ENCODE measurements at places on chromosomes 5 and 9. TPM values are rescaled to one million over a fixed set of nuclear protein-coding genes. Genes with fewer than 3 reads are reported as not detected.
A peak's percentile ranks its signal among the peaks of the same experiment; 100 is the strongest.

DNA sequence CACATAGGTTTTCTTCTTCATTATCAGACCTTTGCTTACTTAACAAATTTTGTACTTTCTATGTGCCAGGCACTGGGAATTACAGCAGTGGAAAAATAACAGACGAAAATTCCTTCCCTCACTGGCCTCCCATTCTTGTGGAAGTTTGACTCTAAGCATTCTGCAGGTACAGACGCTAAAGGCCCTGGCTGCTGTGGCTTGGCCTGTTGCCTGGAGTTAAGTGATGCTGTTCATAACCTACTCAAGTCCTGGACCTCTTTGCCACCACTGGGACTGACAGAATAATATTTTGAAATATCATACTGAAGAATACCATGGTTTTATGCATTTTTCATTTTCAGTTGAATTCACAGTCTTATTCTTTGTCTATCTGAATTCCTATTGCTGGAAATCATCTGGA lies 97.3 kb upstream of the SPATA31C2 start:
- no peaks in the 10 kb centered on the region for H3K27me3 ChIP-seq
- H3K36me3 ChIP-seq: no peaks in the 10 kb centered on the region
- DNase-seq: no peak
- no peaks in the 10 kb centered on the region for H3K4me1 ChIP-seq

DNA sequence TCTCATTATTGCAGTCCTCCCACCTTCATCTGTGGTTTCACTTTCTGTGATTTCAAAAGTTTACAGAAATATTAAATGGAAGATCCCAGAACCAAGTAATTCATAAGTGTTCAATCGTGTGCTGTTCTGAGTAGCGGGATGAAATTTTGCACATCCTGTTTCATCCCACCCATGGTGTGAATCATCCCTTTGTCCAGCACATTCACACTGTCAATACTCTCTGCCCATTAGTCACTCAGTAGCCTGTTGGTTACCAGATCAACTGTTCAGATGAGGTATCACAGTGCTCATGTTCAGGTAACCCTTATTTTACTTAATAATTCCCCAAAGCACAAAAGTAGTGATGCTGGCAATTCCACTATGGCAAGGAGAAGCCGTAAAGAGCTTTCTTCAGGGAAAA lies 26.8 kb downstream of the FAM81B start:
- DNase-seq: no peak
- no peaks in the 10 kb centered on the region for H3K4me1 ChIP-seq
- H3K4me3 ChIP-seq: no peak overlapping the region
- no peak overlapping the region for H3K27ac ChIP-seq
- H3K36me3 ChIP-seq: no peaks in the 10 kb centered on the region

The C1QTNF2 gene
- total RNA-seq: 1.8 TPM

The SLC46A2 gene
- total RNA-seq: not detected

GRCh38 chr5:178307267-178308045 lies 74.9 kb upstream of the PHYKPL start:
- H3K36me3 ChIP-seq: no peaks in the 10 kb centered on the region
- no peaks in the 10 kb centered on the region for H3K27me3 ChIP-seq
- no peak overlapping the region for H3K4me3 ChIP-seq
- H3K27ac ChIP-seq: no peak overlapping the region
- no peaks in the 10 kb centered on the region for H3K4me1 ChIP-seq
- no peak for DNase-seq

DNA sequence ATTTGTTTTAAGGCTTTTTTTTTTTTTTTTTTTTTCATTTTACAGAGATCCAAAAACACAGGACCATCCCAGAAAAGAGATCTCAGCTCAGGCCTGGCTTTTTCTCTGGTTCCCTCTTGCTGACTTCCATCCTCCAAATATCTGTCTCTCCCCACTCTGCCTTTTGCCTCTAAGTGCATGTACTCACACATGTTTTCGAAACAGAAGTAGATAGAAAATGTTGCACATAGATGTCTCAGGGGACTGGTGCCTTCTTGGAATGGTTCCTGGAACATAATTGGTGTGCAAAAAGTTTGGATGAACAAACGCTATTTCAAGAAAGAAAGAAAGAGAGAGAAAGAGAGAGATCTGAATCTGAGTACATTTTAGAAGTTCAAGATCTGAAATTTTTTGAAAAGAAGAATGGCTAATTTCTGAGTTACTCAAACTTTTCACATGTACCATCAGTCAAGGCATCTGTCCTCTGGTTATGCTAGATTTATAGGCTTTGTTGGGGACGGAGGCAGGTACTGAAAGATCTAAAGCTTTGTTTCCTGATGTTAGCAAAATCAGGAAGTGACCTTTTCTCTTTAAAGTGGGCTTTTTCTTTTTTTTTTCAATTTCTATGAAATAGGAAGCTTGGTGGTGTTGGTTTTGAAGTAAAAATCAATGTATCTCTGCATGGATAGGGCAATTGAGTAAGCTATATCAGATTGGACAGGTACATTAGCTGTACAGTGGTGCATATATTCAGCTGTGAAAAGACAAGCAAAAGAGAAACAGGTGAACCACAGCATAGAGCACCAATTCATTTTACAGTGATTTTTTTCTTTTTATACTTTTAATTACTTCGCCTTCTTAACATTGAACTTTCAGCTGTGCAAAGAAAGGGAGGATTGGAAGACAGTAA lies 8.5 kb upstream of the TNFSF8 start:
- H3K4me3 ChIP-seq: no peak overlapping the region
- no peaks in the 10 kb centered on the region for H3K36me3 ChIP-seq
- DNase-seq: no peak
- H3K27ac ChIP-seq: no peak overlapping the region
- H3K27me3 ChIP-seq: no peaks in the 10 kb centered on the region

GRCh38 chr9:114005371-114006154 lies 72.5 kb downstream of the AMBP start:
- H3K27ac ChIP-seq: no peak overlapping the region
- H3K4me1 ChIP-seq: no peaks in the 10 kb centered on the region
- H3K36me3 ChIP-seq: no peaks in the 10 kb centered on the region

GRCh38 chr9:136387217-136387616 lies 12.8 kb downstream of the SNAPC4 start:
- no peaks in the 10 kb centered on the region for H3K4me1 ChIP-seq
- peaks cover 91% of the 10 kb centered on the region for H3K36me3 ChIP-seq
- H3K27ac ChIP-seq: no peak overlapping the region
- H3K4me3 ChIP-seq: no peak overlapping the region

The LHX3 gene
- total RNA-seq: not detected

DNA sequence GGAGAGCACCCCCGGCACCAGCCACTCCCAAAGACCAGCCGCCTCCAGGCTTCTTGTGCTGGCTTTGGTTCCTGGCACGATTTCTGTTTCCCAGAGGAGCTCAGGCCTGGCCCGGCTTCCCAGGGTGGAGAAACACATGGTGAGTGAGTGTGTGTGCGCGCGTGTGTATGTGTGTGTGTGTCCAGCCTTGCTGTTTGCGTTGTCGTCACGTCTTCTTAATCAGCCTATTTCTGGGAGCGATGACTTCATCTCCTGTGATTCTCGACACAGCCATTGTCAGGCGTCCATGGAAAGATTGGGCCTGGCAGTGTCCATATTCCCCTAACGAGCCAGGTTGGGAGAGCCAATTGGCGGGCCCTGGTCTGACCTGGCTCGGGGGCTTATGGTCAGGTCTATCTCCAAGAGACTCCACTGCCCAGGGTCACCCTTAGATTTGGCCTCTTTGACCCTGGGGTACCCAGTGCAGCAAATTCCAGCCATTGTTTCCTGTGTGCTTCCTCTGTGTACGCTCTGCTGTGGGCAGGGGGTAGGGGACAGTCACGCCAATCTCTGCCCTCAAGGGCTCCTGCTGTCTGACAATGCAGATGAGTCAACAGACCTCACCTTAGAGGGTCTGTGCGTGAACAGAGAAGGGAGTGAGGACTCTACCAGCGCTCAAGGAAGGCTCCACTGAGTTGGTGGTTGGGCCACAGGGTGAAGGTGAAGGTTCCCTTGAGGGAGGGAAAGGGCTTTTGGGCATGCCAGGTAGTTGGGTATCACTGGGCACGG lies 73.8 kb downstream of the DAB2IP start:
- no peaks in the 10 kb centered on the region for H3K27me3 ChIP-seq
- peak; percentile 98 for DNase-seq

DNA sequence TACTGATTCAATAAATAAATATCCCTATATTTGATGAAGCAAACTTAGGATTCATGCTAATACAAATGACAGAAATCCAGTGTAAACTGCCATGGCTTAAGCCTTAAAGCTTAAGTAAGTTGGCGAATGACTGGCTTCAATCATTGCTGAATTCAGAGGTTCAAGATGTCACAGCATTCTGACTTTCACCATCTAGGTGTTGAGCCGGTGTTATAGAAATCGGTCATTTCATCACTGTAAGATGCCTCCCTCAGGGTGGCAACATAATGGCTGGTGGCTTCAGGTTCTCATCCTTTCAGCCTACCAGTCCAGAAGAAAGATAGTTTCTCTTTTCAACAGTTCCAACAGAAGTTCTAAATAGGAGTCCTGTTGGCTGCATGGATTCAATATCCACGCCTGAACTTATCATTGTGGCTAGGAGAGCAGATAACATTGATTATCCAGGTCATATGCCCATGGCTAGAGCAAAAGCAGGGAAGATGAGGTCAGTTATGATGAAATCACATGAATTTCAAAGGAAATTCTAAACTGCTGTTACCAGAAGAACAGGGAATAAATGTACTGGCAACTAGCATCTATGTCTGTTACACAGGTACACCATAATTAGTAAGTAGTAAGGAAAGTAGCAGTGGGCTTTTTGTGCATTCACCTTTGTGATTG lies 364.3 kb downstream of the ARRDC3 start:
- DNase-seq: no peak
- peak overlapping the region; percentile 63 for H3K27ac ChIP-seq

GRCh38 chr9:100937382-100937781 lies 91.1 kb upstream of the PLPPR1 start:
- no peak for DNase-seq

The WDR31 gene
- 6.9 TPM for total RNA-seq

DNA sequence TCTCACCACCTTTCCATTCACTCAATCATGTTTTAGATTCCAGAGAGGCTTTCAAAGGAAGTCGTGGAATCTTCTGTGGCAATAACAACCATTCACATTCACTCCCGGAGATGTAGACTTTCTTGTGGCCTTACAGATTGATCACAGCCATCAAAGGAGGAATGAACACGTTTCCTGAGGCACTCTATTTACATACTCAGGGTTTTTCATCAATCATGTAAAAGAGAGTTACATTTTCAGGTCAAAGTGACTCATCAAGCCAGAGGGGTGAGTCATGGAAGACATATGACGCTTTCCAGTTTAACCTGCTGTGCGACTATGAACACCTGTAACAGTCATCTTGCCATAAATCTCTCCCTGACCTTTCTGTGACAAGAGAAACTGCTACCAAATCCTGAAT lies 39.3 kb upstream of the RAD23B start:
- no peak overlapping the region for H3K27ac ChIP-seq
- no peak overlapping the region for H3K4me3 ChIP-seq
- H3K4me1 ChIP-seq: peaks cover 14% of the 10 kb centered on the region
- no peak for DNase-seq

The ARL10 gene
- 6.4 TPM for total RNA-seq

The PCDHA3 gene
- 0.12 TPM for total RNA-seq

- DNase-seq: peak; percentile 28
- H3K27me3 ChIP-seq: peaks cover 68% of the 10 kb centered on the region
- H3K4me1 ChIP-seq: no peaks in the 10 kb centered on the region
- no peak overlapping the region for H3K4me3 ChIP-seq
- no peaks in the 10 kb centered on the region for H3K36me3 ChIP-seq
Observed at GRCh38 chr5:1658665-1659064, 134.9 kb upstream of the LPCAT1 start.

The CNTNAP3 gene
- total RNA-seq: 0.63 TPM
